Non-pigmented ciliary epithelial cell (primary cell): ENCODE measurements at places on chromosomes 3 and 15.

- no peak for DNase-seq
These were observed 160.7 kb downstream of the FRMD5 start for GRCh38 chr15:44034334-44034733.

GRCh38 chr3:32383136-32383711, 8.4 kb upstream of the CMTM7 start:
- no peak for DNase-seq

- DNase-seq = no peak
These were observed 325.0 kb downstream of the OTOL1 start for GRCh38 chr3:161821591-161821990.

- no peak for DNase-seq
These were observed 572.3 kb downstream of the MAGI1 start for GRCh38 chr3:65466300-65466988.

DNA sequence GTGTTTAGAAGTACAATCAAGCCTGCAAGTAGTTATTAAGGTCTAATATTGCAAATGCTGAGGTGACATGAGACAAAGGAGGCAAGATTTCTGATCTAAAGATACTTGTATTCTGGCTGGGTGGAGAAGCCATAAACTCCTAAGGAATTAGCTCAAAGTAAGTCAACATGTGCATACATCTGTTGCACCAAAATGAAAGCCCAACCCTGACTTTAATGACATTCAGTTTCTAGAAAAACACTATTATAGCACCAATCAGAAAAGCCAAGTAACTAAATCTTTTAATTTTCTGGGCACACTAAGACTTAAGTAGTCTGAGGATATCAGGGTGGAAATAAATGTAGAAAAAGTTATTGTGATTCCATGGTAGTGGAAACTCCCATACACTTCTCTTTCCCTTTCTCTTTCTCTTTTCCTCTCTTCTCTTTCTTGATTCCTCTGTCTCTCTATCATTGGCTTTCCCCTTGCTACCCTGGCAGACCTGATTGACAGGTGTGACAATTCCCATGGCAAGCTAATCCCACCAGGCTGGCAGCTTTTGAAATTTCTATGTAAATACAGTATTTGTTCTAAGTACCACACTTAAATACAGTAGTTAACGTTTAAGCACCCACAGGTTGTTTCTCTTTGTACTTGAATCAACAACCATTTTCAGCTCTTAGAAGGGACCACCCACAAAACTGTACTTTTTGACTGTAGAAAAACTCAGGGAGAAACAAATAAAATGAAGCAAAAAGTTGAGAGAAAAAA, 528.4 kb upstream of the SEMA6D start:
- DNase-seq = no peak

DNA sequence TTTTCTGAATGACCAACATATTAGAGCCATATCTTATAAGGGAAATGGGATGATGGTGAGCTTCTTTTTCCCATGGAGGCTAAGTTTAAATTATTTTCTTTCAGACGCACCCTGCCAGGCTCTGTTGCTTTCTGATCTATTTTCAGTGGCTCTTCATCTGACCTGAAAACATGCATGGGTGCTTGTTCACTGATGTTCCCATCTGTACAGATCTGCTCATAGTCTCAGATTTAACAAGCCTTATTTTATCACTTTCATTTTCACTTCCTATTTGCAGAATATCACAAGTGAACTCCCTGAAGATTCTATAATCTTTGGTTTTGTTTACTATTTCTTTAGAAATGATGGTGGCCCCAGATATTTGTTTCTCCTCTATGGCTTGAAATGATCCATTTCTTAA, 31.1 kb upstream of the SUCLG2 start:
- DNase-seq = no peak

- DNase-seq = no peak
These were observed 43.4 kb downstream of the NSUN3 start for GRCh38 chr3:94106268-94106667.

DNA sequence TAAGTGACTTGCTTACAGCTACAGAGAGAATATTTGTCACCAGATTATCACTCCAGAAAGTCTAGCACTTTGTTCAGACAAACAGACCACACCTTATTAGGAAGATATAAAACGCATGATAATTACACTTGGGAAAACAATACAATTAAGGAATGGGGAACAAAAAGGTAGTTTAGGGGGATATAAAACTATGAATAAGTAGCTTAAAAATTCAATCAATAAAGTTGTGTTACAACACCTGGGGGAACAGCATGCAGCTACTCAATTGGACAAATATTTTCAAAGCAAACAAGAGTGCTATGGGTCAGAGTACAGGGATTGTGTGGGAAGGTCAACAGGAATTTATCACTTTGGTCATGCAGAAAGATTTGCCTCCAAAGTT, 15.1 kb downstream of the CLDN1 start:
- no peak for DNase-seq

GRCh38 chr15:101322854-101323477, 27.9 kb upstream of the SNRPA1 start:
- no peak for DNase-seq

DNA sequence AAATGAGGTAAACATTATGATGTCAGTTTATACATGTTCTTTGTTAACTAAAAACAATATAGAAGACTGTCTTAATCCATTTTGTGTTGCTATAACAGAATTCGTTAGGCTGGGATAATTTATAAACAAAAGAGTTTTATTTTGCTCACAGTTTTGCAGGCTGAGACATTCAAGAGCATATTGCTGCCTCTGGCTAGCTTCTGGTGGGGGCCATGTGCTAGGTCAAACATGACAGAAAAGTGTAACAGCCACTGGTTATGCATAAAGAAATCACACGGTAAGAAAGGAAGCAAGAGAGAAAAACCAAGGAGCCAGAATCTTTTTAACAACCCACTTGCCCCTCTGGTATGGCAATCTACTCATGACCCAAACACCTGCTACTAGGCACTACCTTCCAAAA, 776.7 kb downstream of the PLOD2 start:
- no peak for DNase-seq

DNA sequence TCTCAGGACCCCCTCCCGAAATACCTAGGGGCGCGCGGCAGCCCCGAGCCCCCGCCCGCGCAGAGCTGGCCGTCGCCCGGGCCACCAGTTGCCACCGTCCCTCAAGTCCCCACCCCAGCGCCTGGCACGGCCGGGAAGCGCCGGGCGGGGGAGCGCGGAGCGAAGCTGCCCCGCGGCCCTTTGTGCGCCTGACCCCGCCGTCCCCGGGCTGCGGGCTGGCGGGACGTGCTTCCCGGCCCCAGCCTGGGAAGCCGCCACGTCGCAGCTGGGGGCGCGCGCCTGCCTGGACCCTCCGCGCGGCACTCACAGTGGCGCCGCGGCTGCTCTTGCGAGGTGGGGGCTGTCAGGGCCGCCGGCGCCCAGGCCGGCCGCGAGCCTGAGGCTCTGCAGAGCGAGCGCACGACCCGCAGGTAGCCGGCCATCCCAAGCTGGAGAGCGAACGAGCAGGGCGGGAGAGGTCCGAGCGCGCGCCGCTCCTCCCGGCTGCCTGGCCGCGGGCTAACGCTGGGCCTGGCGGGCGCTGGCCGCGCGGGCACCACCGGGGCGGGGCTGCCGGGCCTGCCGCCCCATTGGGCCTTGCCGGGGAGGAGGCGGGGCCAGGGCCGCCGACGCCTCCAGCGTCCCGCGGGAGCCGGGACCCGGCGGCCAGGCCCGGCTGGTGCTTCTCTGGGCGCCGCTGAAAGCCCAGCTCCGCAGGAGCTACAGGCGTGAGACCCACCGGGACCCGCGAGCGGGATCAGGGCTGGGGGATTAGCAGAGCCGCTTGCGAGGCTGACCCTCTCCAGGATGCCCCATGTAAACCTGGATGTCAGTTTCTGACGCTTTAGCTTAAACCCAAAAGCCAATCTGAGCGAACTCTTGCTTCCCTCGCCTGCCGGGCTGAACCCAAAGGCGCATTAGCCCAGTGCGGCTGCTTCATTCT, at the start of gene IDH2:
Gene IDH2 (minus strand): TSS at position 500 of the 922 bp plus-strand sequence. CDS start 78 bp downstream, at position 422.
- DNase-seq = peak; percentile 14

DNA sequence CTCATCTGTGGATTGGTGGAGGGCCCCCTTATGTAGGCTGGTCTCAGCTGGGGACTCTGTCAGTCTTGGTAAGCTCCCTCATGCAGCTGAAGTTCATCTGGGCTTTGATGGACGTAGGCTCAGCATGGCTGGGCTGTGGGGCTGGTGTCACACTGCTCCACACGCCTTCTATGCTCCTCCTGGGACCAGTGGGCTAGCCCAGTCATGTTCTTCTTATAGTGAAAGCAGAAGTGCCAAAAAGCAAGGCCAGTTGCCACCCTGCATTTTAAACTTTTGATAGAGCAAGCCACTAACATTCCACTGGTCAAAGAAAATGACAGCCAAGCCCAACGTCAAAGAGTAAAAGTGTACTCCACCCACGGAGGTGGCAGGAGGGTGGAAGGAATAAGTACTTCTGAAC, 165.5 kb downstream of the MEX3B start:
- no peak for DNase-seq

DNA sequence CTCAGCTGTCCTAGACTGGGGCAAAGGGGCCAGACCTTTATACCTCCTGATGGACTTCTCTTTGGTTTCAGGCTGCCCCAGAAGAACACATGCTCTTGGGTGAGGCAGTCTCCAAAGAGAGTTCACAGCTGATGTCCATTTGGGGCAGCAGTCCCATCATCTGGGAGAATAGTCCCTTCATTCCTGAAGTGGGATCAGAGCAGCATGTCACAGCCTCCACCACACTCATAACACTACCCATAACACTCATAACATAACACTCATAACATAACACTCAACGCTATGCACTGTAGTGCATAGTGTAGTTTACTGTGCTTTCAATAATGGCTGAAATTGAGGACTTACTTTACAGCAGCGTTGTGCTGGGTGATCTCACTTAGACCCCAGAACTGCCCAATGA, 36.7 kb upstream of the PLCL2 start:
- no peak for DNase-seq

DNA sequence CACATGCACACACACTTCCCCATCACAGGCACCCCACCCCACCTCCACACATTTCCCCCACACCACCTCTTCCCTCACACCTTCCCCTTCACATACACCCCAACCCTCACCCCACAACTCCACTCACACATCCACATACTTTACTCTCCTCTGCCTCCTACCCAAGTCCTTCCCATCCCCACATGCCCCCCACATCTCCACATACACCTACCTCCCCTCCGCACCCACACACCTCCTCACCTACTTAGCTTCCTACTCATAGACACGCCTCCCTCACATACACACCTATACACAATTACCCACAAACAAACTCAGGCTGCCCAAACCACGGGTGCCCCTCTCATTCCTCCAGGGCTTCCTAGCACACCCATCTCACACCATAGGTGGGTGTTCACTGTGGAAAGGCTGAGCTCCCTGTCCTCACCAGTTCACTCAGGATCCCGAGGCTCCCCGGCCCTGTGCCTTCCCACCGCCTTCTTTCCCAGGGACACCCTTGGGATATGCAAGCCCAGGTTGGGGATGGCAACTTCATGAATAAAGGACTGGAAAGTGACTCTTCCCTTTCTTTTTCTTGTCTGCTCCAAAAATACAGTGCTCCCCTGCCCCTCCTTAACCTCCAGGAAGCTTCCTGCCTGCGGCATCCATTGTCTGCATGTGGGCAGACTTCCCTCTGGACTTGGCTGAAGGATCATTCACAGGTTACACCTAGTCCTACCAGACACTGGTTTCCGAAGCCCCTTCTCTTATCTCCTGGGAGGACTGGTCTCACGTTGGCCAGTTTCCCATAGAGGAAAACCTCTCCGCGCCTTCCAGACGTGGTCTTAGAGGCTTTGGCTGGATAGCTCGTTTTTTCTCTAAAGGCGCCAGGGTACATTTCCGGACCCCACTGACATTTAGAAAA, 61.5 kb downstream of the SLCO2A1 start:
- DNase-seq = no peak
